ENCODE measurements at places on chromosomes 6 and 20.

DNA sequence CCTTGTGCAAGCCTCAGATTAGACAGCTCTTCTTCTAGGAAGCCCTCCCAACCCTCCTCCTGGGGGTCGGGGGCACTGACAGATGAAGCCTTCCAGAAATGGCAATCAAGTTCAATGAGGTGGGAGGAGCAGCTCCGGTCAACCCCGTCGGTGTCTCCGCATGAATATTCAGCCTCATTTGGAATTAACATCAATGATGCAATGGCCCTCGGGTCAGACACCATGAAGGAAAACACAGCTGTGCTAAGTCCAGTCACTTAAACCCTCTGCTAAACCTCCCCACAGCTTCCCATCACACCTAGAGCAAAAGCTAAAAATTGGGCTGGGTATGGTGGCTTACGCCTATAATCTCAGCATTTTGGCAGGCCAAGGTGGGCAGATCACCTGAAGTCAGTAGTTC is 36.5 kb downstream of the ZNF217 start:
- DNase-seq, result no peak

DNA sequence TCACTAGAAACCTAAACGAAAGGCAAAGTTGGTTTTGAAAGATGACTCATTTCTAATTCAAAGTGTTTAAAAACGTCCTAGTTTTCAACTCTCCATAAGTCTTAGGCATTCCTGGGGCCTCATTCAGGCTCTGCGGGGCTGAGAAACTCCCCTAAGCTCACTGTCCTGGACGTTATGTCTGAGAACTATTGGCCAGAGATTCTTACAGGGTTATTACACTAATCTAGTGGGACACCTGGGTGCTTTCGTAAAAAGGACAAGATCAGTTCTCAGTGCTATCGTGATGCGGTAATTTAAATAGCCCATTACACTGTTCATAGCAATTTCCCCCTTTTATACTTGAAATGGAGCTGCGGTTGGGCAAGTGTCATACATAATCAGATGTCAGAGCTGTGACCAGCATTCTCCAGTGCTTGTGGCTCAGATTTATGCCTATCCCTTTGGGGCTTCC is 280.9 kb downstream of the QKI start:
- DNase-seq, result no peak

DNA sequence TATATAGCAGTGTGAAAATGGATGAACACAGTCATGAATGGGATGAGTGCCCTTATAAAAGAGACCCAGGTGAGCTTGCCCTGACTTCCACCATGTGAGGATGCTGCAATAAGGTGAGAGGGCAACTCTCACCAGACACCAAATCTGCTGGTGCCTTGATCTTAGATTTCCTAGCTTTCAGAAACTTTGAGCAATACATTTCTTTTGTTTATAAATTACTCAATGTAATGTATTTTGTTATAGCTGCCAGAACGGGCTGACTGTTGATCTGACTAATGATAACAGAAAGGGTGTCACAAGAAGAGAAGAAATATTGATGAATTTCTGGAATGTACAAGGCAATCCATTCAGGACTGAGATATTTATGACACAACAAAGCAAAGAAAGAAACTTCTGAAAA is 180.5 kb downstream of the MCHR2 start:
- no peak for DNase-seq

DNA sequence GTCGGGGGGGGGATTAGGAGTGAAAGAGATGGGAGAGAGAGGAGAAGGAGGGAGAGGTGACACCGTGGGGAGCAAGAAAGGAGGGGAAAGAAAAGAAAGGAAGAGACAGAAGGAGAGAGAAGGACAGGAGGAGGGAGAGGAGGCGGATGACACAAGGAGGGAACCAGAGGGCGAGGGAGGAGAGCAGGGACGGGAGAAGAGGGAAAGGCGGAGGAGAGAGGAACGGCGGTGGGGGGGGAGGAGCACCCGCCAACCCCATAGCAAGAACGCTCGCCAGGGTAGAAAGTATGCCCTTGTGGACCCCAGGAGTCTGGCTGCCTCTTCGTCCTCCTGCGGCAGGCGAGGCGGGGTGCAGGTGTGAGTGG is 4.5 kb upstream of the INSM1 start:
- no peak for DNase-seq

GRCh38 chr6:101534821-101535220 is 141.3 kb downstream of the GRIK2 start:
- DNase-seq, result no peak

DNA sequence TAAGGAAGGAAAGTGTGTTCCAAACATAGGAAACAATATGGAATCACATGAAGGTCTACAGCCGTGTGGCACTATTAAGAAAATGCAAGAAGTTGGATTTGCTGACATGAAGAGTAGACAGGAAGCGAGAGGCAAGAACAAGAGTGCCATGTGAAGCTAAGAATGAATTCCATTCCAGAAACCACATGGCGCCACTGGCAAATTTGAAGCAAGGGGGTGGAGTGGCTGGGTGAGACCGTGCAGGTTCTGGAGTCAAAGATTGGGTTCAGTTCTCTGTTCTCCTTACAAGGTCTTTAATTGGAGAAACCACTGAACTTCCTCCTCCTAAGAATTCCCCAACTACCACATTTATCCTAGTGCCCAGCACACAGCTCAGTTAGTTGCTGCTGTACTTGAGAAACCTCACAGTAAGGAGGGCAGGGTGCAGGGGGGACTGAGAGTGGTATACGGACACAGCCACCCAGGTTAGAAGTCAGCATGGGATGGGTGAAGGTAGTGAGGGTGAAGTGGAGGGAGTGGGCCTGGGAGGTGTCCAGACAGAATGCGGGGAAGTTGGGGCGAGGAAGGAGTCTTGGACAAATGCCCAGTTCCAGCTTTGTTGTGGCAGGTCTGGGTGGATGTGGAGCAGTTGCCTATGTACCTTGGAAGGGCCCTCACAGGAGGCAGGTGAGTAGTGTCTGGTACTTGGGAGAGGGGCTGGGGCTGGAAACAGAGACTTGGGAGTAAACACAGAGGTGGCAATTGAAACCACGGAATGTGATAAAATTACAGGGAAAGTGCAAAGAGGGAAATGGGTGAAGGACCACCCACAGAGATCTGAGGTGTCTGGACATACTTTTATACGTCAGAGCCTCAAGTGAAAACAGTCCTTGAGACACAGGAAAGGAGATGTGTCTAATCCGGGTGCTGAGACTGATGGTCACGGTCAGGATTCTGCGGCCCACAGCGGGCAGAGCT is 14.3 kb downstream of the LYRM4 start:
- DNase-seq, result no peak

- no peak for DNase-seq
Observed at GRCh38 chr6:152355166-152355565, 282.0 kb downstream of the SYNE1 start.

- DNase-seq, result no peak
Observed at GRCh38 chr6:165096868-165097267, 212.5 kb downstream of the C6orf118 start.

- no peak for DNase-seq
Observed at GRCh38 chr6:144214622-144215401, 64.5 kb downstream of the STX11 start.

DNA sequence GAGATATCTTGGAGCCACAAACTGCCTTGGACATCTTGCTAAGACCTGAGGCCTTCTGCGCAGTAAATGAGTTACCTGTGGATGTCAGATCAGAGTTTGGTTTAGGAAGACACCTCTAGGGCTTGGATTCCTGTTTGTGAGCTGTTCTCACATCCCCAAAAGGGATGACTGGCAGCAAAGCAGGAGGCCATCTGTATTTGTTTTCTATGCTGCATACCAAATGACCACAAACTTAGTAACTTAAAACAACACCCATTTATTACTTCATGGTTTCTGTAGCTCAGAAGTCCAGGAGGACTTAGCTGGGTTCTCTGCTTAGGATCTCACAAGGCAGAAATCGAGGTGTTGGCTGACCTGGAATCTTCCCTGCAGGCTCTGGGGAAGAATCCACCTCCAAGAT is 116.7 kb downstream of the UNC5CL start:
- no peak for DNase-seq

DNA sequence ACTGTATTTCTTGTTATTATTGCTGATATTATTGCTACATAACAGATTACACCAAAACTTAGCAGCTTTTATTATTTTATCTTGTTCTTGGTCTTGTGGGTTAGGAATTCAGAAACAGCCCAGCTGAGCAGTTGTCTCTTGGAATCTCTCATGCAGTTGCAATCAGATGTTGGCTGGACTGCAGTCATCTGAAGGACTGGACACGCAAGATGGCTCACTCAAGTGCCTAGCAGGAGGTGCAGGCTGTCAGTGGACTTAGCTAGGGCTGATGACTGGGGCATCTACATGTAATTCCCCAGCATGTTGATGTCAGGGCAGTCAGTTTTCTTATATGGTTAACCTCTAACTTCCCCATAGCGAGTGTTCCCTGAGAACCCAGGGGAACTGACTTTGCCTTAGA is 128.6 kb upstream of the PLCB4 start:
- DNase-seq, result no peak

GRCh38 chr20:51960047-51960675 is 157.8 kb upstream of the SALL4 start:
- no peak for DNase-seq

- DNase-seq, result no peak
Observed at GRCh38 chr6:13979284-13980171, 54.8 kb downstream of the RNF182 start.

GRCh38 chr20:33524261-33524660 is 34.4 kb downstream of the CBFA2T2 start:
- DNase-seq, result no peak

All from GM12878 (cell line).